ENCODE measurements at places on chromosomes 3 and 15. TPM values are rescaled to one million over a fixed set of nuclear protein-coding genes. Genes with fewer than 3 reads are reported as not detected.

Gene ZNF710
- polyA plus RNA-seq = 14.0 TPM

Gene ACOX2
- polyA plus RNA-seq = not detected

Gene ASB14
- not detected for polyA plus RNA-seq

Gene IQCF5
- not detected for polyA plus RNA-seq

Gene REC114
- not detected for polyA plus RNA-seq

Gene WDR76
- 1.1 TPM for polyA plus RNA-seq

Gene PLXNA1
- 65.6 TPM for polyA plus RNA-seq

Gene ARGFX
- polyA plus RNA-seq = not detected

Gene TRIM42
- polyA plus RNA-seq = not detected

Gene GPR176
- 9.8 TPM for polyA plus RNA-seq

Gene AHSG
- polyA plus RNA-seq = 1.1 TPM

Gene GOLGB1
- polyA plus RNA-seq = 29.3 TPM

Gene RLBP1
- 0.16 TPM for polyA plus RNA-seq

Gene PLAAT1
- polyA plus RNA-seq = 10.7 TPM

Gene RHOV
- polyA plus RNA-seq = 2.8 TPM

Gene CHRNA7
- polyA plus RNA-seq = 3.1 TPM

Gene IGDCC3
- 14.4 TPM for polyA plus RNA-seq

Gene FGF7
- polyA plus RNA-seq = 0.04 TPM

Gene CCR5
- not detected for polyA plus RNA-seq

Gene SLC2A2
- not detected for polyA plus RNA-seq

Gene SLC6A1
- polyA plus RNA-seq = 43.2 TPM

Data from neural cell (in vitro differentiated cells).